ENCODE measurements at places on chromosomes 11 and 22.

GRCh38 chr11:133896642-133897330, 51.5 kb upstream of the SPATA19 start:
- no peak for DNase-seq

- DNase-seq = no peak
Observed at GRCh38 chr22:33054001-33054675, 4.0 kb downstream of the SYN3 start.

DNA sequence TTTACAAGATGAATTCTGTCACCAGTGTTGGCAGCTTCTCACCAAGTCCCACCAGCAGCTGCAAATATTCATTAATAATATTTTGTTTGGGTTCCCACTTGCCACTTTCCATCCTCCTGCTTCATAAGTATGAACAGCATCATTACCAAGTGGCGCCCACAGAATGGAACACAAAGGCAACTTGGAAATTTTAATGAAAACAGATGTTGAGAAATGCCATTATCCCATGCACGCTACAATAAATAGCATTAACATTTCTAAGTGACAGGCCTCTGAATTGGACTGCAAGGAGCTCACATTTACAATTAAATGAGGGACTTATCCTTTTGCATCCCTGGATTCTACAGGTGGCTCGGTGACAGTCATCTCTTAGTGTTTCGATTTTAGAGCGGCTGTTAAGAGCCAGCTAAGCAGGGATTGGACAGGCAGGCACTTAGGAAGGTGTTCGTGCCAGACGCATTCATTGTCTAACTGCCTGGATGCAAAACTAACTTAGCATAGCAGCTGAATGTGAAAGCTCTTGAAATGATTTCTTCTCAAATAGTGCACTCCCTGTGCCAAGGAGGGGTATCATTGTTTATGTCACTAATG, 170.3 kb downstream of the KIRREL3 start:
- no peak for DNase-seq

- DNase-seq = peak; percentile 87
Observed at GRCh38 chr22:41557401-41558240, 3.2 kb upstream of the CSDC2 start.

DNA sequence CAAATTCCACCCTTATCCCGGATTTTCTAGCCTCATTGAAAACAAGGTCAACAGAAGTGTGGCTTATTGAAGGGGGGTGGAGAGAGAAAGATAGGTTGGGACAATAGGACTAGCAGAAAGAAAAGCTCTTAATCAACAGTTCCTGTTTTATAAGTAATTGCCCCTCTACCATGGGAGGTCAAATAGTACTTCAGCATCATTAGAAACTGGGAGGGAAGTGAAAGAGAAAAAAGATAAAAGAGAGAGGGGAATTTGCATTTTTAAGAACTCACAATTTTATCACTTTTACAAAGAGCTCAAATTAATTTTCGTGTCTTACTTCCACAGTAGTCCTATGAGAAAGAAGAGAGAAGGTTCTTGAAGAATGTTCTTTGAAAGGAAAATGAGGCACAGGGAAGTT, 89.2 kb downstream of the AMOTL1 start:
- DNase-seq = no peak

DNA sequence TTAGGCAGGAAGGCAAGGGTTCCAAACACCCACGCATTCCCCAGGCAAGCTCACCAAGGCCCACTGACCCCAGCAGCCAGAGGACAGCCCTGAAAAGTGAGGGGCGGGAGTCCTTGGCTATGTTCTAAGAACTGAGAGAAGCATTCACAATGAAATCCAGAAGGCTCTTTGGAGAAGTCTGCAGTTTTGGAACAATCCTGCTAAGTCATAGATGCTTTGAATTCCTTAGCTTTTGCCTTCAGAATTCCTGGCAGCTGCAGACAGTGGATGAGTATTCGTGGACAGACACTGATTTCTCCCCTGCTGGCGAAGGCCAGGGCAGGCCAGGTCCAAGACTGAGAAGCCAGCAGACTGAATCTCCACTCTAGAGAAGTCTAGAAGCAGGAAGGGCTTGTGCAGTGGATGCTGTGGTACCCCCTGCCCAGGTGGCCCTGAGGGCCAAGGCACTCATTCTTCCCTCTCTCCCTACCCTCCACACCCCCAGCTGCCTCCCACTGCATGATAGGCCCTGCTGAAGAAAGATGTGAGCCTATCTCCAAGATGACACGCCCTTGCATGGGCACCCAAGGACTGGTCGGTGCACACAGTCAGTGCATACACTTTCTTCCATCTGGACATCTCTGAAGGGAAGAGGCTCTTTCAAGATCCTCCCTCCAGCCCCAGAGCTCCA, 133.2 kb upstream of the TEAD1 start:
- no peak for DNase-seq

DNA sequence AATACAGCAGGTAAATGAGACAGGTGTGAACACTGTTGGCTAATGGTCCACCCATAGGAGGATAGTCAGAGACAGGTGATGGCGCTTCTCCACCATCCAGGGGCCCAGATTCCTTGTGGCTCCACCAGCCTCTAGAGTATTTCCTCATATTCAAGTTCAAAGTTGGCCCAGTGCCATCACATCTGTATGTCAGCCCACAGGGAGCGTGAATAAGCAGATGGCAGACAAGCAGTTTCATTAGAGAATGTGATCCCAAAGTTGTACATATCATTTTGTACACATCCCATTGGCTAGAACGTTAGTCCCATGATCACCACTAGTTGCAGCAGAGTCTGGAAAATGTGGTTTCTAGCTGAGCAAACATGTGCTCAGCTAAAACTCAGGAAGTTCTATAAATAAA, 11.0 kb upstream of the CWF19L2 start:
- peak; percentile 16 for DNase-seq

GRCh38 chr11:102194990-102195389, 84.7 kb downstream of the YAP1 start:
- no peak for DNase-seq

DNA sequence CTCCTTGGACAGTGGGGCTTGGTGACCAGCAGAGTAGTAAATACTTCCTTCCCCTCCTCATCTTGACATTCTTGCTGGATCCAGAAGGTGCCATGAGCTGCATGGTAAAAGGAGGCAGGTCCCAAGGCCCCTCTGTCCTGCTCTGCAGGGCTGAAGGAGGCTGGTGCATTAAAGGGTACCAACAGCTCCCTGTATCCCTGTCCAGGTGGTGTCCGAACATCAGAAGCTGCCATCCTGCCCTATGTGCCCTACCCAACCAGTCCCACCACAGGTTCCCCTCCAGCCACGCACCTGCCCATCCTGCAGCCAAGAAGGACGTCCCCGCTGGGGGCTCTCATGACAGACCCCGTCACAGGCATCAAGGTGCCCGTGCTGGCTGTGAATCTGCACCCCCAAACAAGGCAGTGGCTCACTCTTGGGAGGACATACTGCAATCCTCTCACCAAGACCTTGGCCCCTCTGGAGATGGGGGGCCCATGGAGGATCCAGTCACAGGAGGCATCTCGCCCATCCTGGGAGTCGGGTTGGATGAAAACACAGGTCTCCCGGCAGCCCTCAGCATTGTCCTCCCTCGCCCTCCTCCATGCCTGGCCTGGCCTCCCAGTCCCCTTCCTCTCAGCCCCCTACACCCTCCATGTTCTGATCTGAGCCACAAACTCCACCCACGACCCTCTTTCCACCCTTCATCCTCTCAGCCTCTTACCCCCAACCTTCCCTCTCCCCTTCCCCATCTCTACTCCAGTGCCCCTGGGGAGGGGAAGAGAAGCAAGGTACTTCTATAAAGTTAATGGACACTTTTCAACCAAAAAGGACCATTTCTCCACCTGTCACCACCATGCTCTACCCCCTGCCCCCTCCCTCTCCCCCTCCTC, 55.1 kb downstream of the BTG4 start:
- no peak for DNase-seq

DNA sequence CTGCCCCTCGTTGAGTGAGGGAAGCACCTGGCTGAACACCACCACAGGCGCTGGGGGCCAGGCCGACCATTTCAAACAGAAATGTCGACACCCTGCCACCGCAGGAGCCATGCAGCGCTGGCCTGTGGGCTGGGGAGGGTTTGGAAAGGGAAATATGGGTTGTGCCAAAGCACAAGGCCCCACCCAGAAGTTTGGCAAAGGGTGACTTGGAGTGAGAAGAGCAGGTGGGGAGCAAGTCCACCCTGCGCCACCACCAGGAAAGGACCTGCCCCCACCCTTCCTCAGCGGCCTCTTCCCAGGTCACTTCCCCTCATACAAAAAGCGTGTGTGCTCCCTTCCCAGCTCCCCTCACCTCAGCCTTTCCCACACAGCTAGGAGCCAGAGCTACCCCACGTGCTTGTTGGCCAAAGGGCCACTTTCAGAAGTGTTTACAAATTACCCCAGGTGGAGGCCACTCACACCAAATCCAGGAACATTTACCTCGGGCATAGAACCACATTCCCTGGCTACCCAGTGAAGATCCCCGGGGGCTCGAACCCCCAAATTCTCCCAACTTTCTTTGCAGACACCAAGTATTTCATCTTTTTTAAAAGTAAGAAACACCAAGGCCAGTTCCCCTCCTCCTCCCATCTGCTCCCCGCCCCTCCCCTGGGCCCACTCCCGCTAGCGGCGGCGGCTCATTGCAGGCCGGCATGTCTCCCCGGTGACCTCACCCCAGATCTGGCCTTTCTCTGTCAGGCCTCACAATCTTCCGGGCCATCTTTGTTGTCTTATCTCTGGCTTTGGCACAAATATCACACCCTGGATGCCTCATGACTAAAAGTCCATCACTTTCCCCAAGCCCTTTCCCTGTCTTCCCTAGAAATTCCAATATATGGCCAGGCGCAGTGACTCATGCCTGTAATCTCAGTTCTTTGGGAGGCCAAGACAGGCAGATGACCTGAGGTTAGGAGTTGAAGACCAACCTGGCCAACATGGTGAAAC, 20.5 kb upstream of the SCGB1A1 start:
- no peak for DNase-seq

- no peak for DNase-seq
Observed at GRCh38 chr22:44497218-44497904, 672 bp downstream of the RTL6 start.

GRCh38 chr22:30266445-30267381, at the start of gene OSM:
Gene OSM (minus strand): TSS chr22:30266851. CDS start chr22:30266799, 52 bp downstream.
- DNase-seq = no peak

DNA sequence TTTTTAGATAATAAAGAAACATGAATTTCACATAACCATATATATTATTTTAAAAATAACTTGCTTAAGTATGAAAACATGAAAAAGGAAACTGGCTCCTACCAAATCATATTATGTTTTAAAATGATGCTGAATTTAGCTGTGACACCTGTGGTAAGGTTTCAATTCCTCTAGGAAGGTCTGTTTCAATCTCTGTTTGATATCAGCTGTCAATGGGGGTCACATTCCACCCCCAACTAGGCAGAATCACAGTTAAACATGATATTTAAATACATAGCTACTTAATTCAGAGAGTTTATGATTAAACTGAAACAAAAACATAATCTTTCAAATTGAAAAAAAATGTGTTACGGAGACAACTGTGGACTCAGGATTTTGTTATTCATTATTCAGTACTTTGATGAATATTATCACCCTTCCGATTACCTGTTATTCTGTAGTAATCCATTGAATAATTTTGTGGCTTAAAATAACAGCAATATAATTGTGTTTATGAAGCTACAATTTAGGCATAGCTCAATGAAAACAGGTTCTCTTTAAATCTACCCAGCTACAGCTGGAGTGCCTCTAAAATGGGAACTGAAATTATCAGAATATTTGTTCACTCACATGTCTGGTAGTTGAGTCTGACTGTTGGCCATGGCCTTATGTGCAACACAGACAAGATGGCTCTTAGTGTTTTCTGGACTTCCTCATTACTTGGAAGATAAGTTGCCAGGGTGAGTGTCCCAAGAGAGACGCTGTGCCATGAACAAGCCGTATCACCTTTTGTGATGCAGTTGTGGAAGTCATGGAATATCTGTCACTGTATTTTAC, 244.6 kb upstream of the ANO3 start:
- no peak for DNase-seq

DNA sequence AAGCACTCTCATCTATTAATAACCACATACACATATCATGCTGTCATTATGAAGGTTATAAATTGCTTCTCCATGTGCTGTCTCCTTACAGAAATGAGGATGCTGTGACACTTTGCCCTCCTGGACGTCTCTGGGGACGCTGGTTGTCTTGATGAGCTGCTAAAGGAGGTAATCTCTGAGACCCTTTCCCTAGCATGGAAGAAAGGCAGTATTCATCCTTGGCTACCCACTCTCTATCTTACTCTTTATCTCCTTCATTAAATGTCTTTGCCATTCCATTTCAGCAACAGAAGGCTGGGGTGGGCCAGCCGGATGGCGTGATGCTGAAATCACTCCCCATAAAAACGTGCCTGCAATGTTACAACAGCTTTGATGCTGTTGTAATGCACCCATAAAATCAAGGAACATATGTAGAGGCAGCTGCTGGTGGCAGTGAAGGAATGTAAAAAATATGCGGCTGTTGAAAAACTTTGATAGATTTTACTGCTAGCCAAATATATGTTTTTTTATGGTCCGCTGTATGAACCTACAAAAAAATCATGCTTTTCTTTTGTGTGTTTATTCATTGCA, 715.1 kb upstream of the API5 start:
- no peak for DNase-seq

DNA sequence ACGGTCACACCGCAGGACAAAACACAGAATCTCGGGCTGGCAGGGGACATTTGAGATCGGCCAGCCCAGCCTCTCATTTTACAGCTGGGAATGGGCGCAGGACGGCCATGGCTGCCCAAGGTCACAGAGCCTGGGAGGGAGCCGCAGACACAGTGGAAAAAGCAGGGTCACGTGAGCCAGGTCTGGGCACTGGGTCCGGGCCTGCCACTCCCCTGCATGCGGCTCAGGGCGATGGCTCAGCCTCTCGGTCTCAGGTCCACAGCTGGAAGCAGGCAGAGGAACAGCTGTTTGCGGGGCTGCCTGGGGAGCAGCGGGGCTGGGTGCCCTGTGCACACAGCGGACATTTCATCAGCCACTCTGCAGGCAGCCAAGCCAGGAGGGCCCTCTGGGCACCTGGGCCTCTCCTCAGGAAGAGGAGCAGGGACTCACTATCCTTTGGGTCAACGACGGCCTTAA, 10.4 kb upstream of the PPARA start:
- no peak for DNase-seq

DNA sequence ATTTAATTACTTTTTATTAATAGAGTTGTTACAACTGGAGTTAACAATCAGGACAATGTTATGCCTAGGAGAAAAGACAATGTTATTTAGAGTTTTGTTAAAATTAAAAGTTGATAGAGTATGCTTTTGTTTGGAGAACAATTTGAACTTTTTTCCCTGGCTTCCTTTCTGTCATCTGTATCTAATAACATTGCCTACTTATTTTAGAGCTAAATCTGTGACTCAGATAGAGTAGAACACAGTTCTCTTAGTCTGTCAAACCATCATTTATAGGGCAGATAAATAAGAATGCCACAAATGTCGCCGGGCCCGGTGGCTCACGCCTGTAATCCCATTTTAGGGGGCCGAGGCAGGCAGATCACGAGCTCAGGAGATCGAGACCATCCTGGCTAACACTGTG, 28.9 kb upstream of the YAP1 start:
- DNase-seq = no peak

DNA sequence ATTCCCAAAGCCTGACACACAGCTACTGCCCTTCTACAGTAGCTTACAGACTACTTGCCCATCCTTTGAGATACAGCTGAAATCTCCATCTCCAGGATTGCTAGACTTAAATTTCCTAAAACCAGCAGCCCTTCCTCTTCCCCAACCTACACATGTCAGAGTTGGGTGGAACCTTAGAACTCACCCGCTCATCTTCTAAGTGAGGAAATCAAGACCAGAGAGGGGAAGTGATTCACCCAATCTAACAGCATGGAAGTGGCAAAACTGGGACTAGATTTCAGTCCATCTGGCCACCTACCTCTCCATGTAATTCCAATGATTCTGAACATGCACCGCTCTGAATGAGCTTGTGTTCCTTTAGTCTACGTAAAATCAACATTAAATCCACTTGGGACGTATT, 1.0 kb upstream of the TMEM86A start:
- no peak for DNase-seq

- no peak for DNase-seq
Observed at GRCh38 chr22:25012741-25013143, 60.2 kb downstream of the KIAA1671 start.
